ELR (cell line): ENCODE measurements at places on chromosomes 16 and 17.

DNA sequence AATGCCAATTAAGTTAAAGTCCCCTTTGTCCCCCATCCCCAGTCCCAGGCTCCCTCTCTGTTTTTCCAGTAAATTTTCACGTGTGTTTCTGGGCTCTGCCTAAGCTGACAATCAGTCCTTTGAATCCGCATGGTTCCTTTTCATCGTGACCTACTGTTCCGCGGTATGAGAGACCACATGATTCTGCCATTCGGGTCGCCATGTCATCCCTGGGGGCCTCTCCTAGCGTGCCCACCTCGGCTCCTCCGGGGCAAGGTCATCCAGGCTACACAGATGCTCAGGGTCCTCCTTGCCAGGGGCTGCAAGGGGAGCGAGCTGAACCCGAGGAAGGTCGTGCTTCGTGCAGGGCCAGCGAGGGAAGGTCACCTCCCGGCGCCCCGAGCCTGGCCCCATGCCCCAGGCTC is 157.6 kb downstream of the RAB11FIP4 start:
- peak; percentile 44 for DNase-seq

- no peak for DNase-seq
Observed at GRCh38 chr17:49363251-49363650, 1.2 kb upstream of the ZNF652 start.

DNA sequence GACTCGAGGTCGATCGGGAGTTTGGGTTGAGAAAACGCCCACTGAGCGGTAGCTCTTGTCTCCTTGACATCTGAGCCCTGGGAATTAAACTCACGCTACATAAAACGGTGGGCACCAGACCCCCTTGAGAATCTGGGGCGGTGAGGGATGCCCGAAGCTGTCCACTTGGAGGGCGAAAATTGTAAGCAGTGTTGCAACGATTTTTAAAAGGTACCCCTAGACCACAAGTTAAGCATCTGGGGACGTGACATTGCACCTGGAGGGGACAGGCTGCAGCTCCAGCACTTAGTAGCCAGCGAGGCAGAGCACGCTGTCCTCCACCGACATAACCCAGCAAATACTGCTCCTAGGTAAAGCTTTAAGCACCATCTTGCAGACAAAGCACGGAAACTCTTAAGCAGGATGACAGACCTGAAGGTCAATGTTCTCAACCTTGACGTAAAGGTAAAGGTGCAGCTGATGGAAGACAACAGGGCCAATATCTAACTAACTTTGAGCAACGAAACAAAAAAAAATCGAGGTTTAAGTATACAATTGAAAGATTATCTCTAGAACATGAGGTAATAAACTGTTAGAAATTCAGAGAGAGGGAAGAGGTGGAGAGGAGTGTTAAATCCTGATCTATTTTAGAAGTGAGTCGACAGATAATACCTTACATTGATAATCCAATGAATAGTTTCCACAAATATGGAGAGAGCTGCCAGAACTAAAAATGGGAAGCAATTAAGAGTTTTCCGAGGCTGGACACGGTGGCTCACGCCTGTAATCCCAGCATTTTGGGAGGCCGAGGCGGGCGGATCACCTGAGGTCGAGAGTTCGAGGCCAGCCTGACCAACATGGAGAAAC is 921 bp upstream of the CDR2 start:
- no peak for DNase-seq

DNA sequence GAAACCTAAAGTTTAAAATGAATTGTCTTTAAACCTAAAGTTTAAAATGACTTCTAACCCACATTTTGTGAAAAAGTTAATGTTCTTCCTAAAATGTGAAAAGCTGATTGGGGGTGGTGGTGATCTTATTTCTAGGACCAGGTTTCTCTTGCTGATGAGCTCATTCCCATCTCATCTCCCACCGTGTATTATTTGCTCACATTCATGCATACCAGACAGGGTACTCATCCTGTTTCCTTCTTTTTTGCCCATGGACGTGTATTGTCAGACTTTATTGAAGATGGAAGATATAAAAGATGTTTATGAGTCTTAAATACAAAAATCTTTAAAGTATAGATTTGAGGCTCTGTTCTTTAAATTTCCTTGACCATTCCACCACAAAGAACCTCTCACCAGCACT is 70.1 kb upstream of the MPHOSPH6 start:
- peak; percentile 20 for DNase-seq

- DNase-seq, result peak; percentile 24
Observed at GRCh38 chr16:75197522-75198134, 9.3 kb downstream of the CTRB2 start.

DNA sequence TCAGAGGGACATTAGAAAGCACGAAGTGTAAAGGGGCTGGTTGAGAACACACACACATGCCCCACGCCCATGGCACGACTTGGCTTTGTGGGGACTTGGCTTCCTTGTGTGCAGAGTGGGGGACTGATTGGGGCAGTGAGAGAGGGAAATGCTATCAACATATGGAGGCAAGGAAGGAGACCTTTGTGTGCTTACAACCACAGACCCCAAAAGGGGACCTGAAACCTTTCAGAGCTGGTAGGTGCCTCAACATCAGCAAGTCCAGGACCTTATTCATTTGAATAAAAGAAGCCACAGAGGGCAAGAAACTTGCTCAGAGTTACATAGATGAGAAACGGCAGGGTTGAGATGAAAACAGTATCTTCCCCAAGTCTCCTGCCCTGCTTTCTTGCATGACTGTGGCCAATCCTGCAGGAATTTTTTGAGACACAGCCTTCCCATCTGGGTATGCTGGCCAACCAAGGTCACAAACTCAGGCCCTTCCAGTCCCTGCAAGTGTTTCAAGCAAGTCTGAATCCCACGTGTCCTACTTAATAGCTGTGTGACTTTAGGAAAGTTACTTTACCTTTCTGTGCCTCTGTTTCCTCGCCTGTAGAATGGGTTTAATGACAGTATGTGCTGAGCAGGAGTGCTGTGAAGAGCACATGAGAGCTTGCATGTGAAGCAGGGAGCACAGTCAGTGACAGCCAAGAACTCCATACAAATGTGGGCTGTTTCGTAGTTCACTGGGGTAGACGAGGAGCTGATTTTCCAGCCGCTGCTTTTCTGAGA is 26.2 kb downstream of the C16orf78 start:
- DNase-seq, result no peak

GRCh38 chr17:21425736-21426135 is 49.6 kb downstream of the KCNJ12 start:
- no peak for DNase-seq

GRCh38 chr16:88722784-88723506 is 16.6 kb downstream of the CTU2 start:
- no peak for DNase-seq

GRCh38 chr17:75695830-75696271 is 25.4 kb upstream of the ITGB4 start:
- DNase-seq, result no peak

DNA sequence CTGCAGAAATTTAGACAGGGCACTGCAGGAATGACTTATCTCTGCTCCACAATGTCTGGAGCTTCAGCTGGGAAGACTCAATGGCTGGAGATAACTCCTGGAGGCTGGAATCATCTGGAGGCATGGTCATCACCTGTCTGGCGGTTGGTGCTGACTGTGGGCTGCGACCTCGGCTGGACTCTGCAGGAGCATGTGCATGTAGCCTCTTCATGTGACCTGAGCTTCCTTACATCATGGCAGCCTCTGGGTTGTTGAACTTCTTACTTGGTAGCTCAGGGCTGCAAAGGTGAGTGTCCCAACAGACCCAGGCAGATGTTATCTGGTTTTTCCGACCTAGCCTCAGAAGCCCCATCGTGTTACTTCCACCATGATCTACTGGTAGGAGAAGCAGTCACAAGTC is 188.2 kb upstream of the RPL38 start:
- DNase-seq, result no peak

DNA sequence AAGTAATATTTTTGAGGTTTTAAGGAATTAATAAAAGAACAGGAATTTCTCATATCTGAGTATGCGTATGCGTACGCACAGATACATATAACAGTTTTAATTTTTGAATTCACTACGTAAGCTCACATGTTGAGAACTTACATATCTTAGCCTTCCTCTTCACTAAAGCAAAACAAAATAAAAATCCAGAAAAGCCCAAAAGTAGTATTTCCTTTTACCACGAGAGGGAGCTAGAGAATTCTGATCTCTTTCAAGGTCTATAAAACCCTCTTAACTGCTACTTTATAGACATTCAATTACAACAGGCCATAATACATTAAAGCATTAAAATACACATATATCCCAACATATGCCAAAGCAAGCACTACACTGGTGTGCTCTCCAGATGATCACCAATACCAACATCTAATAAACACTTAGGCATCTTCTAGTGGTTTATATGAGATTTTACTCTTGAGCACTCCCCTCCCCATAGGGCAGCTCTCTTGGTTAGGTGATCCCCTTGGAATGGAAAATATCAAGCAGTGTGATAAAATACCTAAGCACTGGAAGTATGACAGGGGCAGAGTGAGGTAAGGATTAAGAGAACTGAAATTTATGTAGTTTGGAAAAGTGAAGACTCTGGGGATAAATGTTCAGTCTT is 94.0 kb downstream of the SKAP1 start:
- DNase-seq, result peak; percentile 75

DNA sequence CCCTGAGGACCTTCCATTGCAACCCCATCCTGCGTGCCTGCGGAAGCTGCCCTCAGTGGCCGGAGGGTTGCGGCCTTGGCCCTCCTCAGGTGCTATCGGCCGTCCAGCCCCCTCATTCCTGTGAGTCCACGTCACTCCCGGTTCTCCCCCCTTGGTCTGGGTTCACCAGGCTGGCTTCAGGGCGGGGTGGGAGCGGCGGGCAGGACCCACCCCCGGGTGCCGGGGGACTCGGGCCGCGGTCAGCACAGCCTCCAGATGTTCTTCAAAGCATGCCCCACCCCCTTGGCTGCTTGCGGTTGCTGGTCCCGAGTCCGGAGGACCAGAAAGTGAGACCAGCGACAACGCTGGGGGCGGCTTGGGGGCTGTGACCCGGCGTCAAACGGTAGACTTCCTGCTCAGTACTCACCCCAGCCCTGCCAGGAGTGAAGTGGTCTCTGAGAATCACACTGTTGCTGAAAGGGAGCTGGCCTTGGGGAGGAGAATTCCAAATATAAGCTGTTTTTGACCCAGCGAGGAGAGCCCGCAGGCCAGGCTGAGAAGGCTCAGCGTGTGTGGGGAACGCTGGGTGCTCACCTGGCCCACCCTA is 4.5 kb downstream of the ZNF469 start:
- no peak for DNase-seq
